ENCODE measurements at places on chromosomes 1 and 21.

- no peak for DNase-seq
Measured at GRCh38 chr1:154784924-154785531, 85.1 kb downstream of the KCNN3 start.

DNA sequence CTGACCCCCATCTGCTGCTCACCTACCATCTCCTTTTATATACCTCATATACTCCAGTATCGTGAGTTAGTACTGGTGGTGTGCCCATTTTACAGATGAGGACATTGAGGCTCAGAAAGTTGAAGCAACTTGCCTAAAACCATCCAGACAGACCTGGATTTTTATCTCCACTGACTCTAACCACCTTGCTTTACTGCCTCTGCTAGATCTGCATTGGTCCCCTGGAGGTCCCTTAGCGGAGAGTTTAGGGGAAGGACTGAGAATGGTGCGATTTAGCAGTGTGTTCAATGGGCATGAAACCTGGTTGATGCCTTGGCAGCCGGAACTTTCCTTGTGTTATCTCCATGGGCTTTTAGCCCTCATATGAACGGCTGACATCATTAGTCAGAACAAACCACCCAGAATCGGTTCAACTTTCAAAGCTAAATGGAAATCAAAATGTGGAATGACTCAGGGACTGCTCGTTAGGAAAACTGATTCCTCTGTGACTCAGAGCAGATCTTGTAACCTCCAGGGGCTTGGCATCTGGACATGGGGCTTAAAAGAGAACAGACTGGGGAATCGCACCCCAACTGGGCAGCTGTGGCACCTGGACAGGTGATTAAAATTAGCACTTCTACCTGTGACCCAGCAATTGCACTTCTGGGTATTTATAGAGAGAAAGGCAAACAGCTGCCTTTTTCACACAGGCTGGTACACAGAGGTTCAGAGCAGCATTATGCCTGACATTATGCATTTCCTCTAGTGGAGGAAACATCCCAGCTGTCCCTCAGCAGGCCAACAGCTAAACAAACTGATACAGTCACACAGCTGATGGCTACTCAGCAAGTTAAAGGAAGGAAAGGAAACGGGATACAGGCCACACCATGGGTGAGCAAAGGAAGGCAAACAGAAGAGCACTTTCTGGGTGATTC, 25.3 kb downstream of the TMEM51 start:
- no peak for DNase-seq

- no peak for DNase-seq
Measured at GRCh38 chr1:237953238-237953637, 62.5 kb upstream of the ZP4 start.

DNA sequence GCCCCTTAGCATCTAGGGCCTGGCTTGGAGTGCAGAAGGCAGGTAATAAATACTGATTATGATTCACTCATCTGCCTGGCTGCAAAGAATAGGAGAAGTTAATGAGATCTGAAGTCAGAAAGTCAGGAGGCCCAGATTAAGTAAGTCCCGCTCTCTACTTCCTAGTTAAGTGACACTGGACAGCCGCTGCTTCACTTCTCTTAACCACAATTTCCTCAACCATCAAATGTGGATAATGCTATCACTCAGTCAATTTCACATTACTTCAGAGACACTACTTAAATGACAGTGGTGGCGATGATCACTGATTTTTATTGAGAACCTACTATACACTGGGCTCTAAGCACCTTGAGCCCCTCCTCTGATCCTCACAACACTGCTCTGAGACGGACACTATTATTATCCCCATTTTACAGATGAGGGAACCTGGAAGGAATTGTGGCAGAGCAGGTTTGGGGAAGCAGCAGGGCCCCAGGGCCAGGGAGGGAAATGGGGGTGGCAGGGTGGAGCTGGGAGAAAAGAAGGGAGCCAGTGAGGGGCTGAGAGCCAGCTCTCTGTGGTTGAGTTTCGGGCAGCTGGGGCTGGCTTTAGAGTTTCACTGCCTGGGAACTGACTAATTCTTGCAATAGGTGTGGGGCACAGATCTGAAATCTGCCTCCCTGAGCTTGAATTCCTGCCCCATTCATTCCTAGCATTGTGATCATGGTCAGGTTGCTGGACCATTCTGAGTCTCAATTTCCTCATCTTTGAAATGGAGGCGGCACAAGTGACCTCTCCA, 2.4 kb upstream of the E2F2 start:
- no peak for DNase-seq

- DNase-seq, result no peak
Measured at GRCh38 chr21:34973685-34974084, 75.4 kb downstream of the RUNX1 start.
